ENCODE measurements at places on chromosomes 5 and 9. TPM values are rescaled to one million over a fixed set of nuclear protein-coding genes. Genes with fewer than 3 reads are reported as not detected.

GRCh38 chr5:156475182-156476157 lies 148.5 kb downstream of the SGCD start:
- DNase-seq, result no peak

- DNase-seq, result no peak
Observed at GRCh38 chr5:54347221-54347865, 37.0 kb upstream of the ARL15 start.

- DNase-seq, result no peak
Observed at GRCh38 chr5:95718203-95718602, 12.9 kb upstream of the RHOBTB3 start.

DNA sequence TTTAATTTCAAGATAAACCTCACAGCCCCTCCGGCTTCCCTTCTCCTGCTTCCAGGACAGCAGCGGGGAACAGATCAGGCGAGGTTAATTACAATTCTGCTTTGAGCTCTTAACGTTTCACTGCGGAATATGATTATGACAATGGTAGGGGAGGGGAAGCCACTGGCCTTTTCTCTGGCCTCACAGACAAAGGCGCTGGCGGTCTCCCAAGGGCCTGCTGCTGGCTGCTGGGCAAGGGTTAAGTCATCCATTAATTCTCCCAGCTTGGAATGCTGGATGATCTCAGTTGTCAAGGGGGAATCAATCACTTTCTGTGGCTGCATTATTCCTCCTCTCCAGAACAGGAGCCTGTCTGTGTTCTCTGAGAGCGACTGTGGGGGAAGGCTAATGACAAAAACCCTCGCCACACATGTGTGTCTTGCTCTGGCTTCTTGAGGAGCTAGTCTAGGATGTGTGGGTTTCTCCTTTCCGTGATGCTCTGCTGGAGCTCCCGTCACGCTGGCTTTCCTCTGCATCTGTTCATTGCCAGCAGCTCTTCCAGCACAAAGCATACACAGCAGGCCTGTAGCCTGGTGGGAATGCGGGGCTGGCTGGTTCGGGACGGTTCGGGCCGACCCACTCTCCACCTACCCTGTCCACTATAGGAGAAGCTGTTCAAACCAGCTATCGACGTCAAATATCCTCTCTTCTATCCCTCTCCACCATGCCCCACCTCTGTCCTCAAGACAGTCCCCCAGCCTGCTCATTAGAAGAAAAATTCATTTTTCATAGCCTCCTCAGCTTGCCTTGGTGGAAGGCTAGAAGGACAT lies 82.8 kb downstream of the DCP2 start:
- DNase-seq, result no peak

PCDHGA2 gene
- not detected for total RNA-seq

Measured in T-helper 17 cell (primary cell).